ENCODE measurements at places on chromosomes 1 and 21. TPM values are rescaled to one million over a fixed set of nuclear protein-coding genes. Genes with fewer than 3 reads are reported as not detected.

CFAP141 gene
- polyA plus RNA-seq, result not detected

LPAR3 gene
- 1.1 TPM for polyA plus RNA-seq

RASSF5 gene
- polyA plus RNA-seq, result 5.5 TPM

SPRR1A gene
- polyA plus RNA-seq, result not detected

DPT gene
- polyA plus RNA-seq, result 0.65 TPM

OR2L5 gene
- polyA plus RNA-seq, result not detected

SPATA45 gene
- polyA plus RNA-seq, result 0.64 TPM

BGLAP gene
- 2.5 TPM for polyA plus RNA-seq

LCA5L gene
- 7.4 TPM for polyA plus RNA-seq

OXCT2 gene
- 0.17 TPM for polyA plus RNA-seq

RNF223 gene
- polyA plus RNA-seq, result 0.41 TPM

HENMT1 gene
- polyA plus RNA-seq, result 13.1 TPM

FCRL2 gene
- not detected for polyA plus RNA-seq

FBXO2 gene
- polyA plus RNA-seq, result 2.0 TPM

ANGPTL7 gene
- polyA plus RNA-seq, result 0.17 TPM

ATP1A2 gene
- 3.7 TPM for polyA plus RNA-seq

Measured in right renal pelvis (tissue), 4 donors.